ENCODE measurements at places on chromosomes 1 and 21.

DNA sequence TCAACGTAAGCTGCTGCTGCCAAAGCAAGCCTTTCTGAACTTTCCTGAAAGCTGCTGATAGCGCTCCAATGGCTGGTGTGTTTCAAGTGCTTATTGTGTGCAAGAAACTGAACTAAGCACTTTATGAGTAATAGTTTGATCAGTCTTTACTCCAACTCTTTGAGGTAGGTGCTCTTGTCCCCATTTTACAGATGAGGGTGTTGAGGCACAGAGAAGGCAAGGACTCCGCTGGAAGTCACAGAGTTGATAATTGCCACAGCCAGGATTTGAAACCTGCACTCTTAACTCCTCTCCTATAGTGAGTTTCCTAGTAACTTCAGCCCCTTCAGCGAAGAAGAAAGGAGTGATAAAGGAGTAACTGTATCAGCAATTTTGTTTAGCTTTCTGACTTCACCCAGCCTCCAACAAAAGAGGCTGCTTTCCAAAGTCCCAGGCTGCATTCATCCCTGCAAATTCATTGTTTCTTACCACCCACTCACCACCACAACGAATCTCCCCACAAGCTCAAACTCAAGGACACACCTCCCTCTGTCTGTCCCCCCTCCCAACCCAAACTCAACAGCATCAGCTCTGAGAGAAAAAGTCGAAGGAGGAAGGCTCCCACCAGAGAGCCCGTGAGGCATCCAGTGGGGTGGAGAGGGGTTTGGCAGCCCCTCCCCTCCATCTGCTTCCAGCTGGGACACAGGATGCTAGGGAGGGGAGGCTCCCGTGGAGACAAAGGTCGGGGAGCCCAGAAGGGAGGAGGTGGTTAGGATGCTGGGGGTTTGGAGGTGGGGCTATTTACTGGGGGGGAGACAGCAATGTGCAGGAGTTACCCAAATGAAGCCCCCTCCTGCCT, 139.6 kb downstream of the NAV1 start:
- DNase-seq = no peak

GRCh38 chr1:193479187-193479586, 292.8 kb upstream of the B3GALT2 start:
- peak; percentile 49 for DNase-seq

- DNase-seq = no peak
Observed at GRCh38 chr1:223621312-223621734, 44.2 kb downstream of the CAPN8 start.

DNA sequence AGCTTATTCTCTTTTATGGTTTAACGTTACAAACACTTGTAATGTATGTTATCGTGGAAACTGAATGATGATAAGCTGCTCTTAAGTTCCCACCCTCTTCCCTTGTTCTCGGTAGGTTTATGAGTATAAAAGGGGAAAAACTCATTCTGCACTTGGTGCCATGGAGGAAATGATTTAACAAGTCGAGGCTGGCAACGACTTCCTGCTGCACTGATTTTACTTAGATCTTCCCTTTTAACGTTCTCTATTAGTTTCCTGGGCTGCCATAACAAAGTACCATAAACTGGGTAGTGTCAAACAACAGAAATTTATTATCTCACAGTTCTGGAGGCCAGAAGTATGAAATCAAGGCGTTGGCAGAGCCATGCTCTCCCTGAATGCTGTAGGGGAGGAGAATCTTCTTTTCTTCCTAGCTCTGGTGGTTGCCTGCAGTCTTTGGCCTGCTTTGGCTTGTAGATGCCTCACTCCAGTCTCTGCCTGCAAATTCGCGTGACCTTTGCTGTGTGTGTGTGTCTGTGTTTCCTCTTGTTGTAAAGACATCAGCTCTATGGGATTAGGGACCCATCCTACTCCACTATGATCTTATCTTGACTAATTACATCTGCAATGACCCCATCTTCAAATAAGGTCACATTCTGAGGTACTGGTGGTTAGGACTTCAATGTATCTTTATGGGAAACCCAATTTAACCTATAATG, 26.3 kb downstream of the HUNK start:
- no peak for DNase-seq

GRCh38 chr1:186653312-186653711, 26.9 kb downstream of the PTGS2 start:
- no peak for DNase-seq

DNA sequence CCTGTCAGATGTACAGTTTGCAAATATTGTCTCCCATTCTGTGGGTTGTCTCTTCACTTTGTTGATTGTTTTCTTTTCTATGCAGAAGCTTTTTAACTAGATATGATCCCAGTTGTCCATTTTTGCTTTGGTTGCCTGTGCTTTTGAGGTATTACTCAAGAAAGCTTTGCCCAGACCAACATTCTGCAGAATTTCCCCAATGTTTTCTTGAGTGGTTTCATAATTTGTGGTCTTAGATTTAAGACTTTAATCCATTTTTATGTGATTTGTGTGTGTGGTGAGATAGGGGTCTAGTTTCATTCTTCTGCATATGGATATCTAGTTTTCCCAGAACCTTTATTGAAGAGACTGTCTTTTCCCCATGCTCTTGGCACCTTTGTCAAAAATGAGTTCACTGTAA, 116.9 kb downstream of the DUSP10 start:
- DNase-seq = no peak

DNA sequence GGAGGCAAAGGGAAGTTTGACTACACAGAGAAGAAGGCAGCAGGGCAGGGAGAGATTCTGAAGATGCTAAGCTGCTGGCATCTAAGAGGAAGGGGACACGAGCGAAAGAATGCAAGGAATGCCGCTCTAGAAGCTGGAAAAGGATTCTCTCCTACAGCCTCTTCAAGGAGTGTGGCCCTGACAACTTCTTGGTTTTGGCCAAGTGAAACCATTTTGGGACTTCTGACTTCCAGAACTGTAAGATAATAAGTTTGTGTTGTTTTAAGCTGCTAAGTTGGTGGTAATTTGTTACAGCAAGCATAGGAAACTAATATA, 28.5 kb downstream of the MGST3 start:
- no peak for DNase-seq

DNA sequence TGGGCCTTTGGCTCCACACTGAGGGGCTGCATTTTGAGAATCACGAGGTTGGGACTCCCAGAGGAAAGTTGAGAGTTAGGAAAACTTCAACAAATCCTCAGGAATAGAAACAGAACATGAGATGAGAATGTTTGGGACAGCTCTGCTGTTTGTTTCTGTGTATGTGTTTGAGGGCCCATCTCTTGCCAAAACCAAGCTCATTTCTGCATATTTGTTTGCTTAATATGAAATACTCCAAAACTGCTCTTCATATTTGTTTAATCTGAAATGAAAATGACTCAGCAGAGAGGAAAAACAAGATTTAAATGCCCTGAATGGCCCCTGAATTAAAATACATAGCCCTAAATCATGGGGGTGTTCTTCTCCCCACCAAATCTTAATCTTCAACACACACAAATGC, 78.1 kb downstream of the DDR2 start:
- DNase-seq = no peak

DNA sequence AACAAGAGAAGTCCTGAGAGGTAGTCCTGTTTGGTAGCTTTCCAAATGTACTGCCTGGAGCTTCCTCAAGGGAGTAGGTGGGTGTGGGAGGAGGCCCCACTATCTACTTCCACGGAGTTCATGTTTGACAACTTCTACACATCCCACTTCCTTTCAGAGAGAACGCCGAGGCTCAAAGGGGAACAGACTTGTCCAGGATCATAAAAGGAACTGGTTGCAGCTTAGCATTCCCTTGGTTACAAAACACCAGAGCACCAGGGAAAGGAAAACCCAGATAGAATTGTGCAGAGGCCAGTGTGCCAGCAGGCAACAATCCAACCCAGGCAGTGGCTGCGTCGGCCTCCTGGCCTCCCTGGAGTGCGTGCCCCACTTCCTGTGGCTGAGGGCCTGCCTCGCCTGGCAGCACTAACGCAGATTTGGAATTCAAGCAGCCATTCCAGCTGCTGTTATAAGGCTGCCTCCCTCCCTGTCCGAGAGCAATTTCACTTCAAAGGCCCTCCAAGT, 4.2 kb upstream of the RAP1GAP start:
- DNase-seq = no peak

DNA sequence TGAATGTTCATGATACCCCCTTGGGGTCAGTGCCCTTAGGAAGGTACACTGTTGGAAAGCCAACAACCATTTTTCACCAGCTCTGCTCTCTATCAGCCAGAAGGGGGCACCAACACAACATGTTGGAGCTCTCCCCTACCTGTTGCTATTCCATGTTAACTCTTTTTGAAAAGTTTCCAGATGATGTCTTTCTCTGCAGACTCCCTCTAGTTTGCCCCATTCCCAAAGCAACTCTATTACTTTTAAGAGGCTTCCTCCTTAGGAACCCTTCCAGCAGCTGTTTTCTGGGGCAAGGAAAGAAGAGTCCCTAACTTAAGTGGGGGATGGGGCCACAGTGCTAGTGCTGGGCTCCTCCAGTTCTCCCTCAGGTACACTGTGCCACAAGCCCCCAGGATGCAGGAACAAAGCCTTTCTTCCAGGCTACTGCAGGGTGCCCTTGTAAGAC, 22.9 kb upstream of the NDC1 start:
- DNase-seq = peak; percentile 31

GRCh38 chr1:204680461-204680860, 5.1 kb downstream of the LRRN2 start:
- no peak for DNase-seq

GRCh38 chr1:4797429-4797828, 143.0 kb downstream of the AJAP1 start:
- DNase-seq = no peak

GRCh38 chr1:233657466-233657865, 43.6 kb downstream of the KCNK1 start:
- no peak for DNase-seq

All from activated CD4-positive, alpha-beta T cell treated with anti-CD3 and anti-CD28 coated beads, Interleukin-2, amount 50 U/mL, for 4 hours (primary cell).